ENCODE measurements at places on chromosomes 1 and 21.

GRCh38 chr1:104745875-104746274, 996.2 kb downstream of the AMY1C start:
- no peak for DNase-seq

GRCh38 chr21:42404539-42404938, 837 bp downstream of the UBASH3A start:
- no peak for DNase-seq

DNA sequence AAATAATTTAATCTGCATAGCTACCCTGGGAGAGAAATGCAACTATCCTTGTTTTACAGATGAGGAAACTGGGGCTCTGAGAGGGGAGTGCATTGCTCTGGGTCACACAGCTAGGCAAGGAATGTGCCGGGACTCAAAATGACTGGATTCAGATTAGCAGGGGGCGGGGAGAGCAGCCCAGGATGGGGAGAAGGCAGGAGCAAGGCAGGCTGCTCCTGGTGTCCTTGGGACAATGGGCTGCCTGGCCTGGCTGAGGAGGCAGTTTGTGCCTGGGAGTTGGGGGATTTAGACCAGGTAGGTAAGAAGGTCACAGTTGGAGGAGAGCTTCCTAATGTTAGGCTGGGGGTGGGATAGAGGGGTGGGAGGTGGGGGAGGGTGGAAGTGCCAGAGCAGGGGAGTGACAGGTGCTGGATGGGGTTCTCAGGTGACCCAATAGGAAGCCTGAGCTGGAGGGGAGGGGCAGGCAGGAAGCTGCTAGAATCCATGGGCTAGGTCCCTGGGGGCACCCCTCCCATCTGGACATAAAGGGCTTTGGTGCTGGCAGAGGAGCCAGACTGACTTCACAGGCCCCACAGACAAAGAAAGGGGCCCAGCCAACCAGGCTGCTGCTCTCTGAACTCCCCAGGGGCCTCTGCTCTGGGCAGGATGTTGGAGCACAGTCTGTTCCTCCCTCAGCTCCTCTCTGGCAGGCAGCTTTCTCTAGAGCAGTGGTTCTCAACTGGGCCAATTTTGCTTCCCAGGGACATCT, 29.0 kb downstream of the TRIM62 start:
- no peak for DNase-seq

GRCh38 chr1:119908661-119909060, 12.3 kb upstream of the ADAM30 start:
- no peak for DNase-seq

DNA sequence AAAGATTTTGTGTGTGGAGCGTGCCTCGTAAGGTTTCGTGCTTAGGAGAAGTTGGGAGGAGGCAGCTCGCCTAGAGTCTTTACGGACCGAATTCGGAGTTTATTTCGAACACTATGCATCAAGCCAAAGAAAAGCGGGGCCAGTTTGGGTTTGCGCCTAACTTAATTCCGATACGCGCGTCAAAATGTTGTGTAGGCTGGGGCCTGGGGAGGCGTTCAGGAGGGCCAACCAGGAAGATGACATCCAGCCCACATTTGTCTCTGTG, 6.4 kb downstream of the FOXD2 start:
- no peak for DNase-seq
